GM13977 (cell line): ENCODE measurements at places on chromosomes 16 and 17.
A peak's percentile ranks its signal among the peaks of the same experiment; 100 is the strongest.

DNA sequence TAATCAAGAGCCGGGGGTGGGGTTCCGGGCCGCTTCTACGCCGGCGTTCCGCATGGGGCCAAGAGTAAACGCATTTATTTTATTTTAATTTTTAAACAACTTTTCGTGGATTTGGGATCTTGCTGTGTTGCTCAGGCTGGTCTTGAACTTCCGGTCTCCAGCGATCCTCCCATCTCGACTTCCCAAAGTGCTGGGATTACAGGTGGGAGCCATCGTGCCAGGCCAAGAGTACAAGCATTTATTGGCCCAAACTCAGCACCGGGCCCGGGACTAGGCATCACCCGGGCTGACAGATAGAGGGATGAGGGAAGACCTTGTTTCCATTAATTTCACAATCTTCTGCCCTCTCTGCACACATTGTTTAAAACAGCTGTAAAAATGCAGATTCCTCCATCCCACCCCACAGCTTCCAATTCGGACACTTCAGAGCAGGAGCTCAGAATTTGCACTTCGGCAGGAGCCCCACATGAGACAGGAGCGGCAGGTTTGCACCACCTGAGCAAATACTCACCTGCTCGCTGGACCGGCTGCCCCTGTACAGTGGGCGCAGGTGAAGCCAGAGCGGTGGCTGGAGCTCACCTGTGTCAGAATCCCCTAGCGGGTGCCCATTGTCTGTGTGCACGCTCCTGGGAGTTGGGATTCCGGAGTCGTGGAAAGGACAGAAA is 663 bp upstream of the GINS2 start:
- no peak for DNase-seq

DNA sequence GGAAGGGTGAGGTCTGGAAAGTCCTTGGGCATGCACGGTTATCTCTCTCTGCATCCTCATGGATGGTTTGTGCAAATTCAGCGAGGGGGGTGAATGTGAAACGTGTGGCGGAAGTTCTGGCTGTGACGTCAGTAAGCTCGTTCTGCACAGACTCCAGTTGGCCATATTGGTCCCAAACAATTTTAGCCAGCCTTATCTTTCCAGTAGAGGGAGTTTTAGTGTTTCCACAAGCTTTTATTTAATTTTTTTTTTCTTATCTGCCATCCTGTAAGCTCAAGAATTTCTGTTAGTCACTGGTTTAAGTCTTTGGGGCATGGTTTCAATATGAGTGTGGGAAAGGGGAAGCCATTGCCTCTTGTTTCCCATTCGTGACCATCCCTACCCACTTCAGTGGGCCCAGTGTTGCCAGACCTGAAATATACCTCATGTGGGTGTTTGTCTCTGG is 39.0 kb downstream of the HLF start:
- no peak for DNase-seq

DNA sequence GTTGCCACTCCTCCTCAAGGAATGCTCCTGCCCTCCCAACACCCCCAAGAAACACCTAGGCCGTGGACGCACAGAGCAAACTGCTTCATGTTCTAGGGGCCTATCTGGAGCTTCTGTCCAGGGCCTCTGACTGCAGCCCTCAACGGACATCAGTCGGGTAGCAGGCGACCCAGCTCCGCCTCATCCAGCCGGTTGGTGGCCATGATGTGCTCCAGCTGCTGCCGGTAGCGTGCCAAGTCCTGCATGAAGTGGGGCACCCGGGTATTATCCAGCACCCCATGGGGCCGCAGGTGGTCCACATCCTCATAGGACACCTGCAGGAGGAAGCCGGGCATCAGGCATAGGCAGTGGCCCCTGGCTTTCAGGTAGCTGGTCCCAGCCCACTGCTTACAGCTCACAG is 6.3 kb downstream of the NOL3 start:
- no peak for DNase-seq

DNA sequence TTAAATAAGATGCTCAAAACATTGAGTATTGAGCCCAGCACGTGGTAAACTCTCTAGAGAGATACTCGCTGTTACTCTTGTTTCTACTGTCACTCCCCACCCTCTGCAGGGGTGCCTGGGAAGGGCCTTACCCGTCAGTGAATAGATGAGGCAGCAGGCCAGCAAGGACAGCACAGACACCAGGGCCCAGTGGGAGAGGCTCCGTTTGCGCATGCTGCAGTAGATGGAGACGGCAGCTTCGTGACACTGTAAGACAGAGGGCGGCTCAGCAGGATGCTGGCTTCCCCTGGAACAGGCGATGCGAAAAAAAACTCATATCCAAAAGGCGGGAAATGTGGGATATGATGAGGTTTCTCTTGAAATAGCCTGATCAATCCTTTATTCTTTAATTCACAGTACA is 20.0 kb downstream of the SLC38A8 start:
- DNase-seq, result no peak

DNA sequence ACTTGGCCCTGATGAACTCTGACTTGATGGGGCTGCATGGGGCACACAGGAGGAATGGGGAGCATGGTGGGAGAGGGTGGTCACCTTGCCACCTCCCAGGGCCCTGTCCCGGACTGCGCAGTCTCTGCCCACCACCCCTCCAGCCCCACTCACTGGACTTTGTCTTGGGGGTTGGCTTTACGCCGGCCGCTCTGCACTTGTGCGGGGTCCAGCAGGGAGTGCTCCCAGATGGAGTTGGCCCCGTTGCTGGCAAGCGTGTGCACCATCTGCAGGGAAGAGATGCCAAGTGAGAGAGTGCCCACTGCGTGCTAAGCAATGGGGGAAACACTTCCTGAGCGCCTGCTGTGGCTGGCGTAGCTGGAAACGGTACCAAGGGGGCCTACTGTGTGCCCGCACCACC is 6.7 kb downstream of the GIT1 start:
- DNase-seq, result no peak

GRCh38 chr16:31268033-31268365 is 8.2 kb downstream of the ITGAM start:
- no peak for DNase-seq

DNA sequence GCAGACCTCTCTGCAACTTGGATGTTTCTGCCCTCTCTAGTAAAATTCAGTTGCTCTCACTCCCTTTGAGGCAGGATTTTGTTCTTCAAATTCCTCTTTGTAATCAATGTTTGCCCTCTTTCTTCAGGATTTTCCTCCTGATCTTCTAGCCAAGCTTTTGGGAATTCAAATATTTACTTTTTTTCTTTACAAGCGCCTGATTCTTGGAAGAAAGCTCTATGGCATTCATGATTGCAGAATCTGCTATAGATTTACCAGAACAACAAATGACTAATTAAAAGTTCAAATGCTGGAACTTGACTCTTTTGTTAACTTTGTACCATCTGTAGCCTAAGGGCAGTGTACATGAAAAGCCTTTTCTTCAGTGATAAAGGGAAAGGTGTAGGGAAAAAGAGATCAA is 63.7 kb upstream of the SHISA6 start:
- no peak for DNase-seq

- no peak for DNase-seq
Measured at GRCh38 chr17:28398280-28398981, 7.6 kb downstream of the SLC46A1 start.

DNA sequence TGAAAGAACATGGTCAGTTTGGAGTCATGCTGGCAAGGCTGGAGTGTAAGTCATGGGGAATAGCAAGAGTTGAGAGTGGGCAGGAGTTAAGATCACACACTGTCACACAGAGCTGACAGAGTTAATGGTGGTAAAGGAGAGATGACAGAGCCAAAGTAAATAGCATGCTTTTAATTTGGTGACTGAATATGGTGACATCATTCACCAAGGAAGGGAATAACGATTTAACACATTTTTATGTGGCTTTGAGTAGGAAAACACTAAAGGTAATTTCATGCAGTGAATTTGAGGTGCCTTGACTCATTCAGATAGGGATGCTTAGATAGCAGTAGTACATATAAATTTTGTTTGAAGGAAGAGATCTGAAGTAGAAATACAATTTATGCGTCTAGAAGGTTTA is 42.1 kb downstream of the SYNRG start:
- DNase-seq, result no peak

DNA sequence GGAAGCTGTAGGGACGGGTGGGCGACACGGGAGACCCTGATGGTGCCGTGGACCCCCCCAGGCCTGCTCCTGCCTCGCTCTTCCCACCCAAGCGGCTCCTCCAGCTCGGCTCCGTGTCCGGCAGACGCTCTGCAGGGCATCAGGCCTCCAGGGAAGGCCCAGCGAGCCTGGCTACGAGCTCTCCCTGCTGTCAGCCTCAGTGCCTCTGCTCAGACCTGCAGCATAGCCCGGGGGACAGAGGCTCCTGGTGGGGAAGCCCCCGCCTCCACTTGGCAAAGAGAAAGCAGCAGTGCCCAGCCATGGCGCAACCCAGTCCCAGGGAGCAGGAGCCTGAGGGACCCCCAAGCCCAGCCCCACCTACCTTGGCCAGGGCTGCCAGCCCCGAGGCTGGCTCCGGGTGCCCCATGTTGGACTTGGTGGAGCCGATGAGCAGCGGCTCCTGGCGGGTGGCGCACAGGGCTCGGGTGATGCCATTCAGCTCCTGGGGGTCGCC is 5.9 kb downstream of the FASN start:
- DNase-seq, result no peak

DNA sequence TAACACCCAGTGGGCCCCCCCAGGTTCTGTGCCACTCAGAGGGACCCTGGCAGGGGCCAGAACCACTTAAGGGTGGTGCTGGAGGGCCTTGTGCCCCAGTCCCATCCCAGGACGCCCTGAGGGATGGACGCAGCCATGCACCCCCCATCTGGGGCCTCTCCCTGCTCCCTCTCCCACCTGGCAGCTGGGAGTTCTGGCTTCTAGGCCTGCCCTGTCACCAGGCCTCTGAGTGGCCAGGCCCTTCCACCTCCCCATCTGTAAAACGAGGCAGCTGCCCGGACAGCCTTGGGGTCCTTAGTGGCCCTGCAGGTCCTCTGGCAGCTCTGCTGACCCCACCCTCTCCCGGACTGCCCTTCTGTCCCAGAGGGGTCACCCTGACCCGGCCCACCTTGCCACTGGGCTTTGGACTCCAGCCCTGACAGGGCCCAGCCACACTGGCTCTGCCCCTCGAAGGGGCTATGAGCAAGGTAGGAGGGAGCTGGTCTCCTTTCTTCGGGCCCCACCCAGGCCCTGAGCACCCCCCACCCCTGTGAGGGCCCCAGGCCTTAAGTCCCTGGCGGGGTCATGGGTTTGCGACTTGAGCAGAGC is 12.3 kb downstream of the PAM16 start:
- DNase-seq, result no peak

DNA sequence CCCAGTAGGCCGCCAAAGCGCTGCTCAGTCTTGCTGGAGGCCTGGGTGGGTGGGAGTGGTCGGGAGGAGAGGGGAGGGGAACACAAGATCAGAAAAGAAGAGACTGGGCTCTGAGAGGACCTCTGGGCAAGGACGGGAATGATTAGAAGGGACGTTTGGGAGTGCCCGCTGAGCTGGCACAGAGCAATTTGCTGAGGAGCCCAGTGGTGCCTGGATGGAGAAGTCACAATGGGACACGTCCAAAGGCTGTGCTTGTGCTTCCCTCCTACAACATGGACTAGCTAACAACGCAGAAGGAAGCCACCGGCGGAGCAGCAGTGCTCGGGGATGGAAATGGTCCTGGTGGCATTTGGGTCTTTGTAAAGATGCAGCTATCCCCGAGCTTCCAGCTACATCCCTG is 45.6 kb upstream of the CACNG4 start:
- no peak for DNase-seq

- DNase-seq, result no peak
Measured at GRCh38 chr17:418421-418751, 65.8 kb upstream of the RPH3AL start.

GRCh38 chr17:71632328-71632727 is 488.5 kb upstream of the SOX9 start:
- no peak for DNase-seq

- no peak for DNase-seq
Measured at GRCh38 chr17:82152556-82153294, 54.7 kb upstream of the FASN start.

- no peak for DNase-seq
Measured at GRCh38 chr17:49972486-49973270, 3.7 kb downstream of the DLX4 start.

DNA sequence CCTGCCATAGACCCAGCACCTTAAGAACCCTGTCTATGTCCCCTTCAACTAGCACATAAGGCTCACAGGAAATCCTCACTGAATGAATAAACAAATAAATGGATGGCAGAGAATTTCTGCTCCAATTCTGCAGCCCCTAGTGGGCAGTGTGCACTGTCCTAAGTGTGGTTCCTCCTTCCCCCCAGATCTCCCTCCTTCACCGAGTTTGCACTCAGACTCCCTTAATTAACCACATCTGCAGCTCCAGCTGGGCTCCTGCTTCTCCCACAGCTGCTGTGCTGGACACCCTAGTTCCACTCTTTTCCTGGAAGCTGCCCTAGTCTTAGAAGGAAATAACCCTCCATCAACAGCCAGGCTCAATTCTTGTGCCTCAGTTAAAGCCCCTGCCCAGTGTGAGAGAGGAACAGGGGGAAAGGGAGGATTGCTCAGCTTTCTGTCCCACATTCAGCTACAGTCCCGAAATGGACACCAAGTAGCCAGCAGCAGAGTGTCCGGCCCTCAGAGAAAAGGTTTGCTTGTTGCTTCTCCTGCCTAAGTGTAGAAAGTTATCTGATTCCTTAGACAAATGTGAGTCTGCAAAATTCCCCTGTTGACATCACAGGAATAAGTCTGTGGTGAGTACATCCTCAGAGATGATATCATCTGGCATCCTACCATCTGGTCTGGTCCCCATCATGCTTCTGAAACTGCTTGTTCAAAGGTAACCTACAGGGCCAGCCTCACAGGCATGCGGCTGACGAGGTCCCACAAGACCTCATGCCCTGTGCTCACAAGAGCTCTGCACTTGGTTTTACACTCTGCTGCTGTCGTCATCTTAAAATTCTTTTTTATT is 12.3 kb downstream of the LRRC3C start:
- DNase-seq, result peak; percentile 75

DNA sequence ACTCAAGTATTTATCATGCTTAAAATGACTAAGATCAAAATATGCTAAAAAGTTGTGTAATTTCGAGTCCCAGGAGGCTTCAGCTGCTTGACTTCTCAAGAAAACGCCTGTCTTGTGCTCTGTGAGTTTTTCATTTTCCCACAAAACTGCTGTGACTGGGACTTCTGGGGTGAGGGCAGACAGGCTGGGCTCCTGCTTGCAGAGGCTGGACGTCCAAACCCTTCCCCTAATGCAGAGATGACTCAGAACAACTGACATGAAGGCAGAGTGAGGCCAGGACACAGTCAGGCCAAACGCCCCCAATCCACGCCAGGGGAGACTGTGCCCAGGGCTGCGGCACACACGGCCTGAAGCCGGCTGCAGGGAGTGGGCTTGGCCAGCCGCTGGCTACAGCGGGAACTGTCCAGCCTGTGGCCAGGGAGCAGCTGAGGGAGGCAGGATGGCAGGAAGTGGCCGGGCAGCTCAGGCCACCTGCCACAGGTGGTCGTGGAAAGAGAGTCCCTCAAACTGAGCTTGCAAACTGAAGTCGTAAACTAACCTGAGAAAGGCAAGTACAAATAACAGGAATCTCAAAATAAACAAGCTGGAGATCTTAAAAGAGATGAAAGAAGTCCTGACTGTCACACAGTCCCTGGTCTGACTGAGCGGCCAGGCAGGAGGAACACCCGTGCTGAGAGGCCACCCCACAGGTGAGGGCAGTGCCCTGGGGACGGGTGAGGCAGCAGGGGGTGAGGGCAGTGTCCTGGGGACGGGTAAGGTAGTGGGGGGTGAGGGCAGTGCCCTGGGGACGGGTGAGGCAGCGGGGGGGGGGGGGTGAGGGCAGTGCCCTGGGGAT is 21.3 kb upstream of the HEXD start:
- no peak for DNase-seq

GRCh38 chr16:89410794-89411309 is 79.5 kb downstream of the ANKRD11 start:
- no peak for DNase-seq

- no peak for DNase-seq
Measured at GRCh38 chr16:56973294-56973689, 11.5 kb downstream of the CETP start.
